Nephron progenitor cell (in vitro differentiated cells): ENCODE measurements at places on chromosomes 3 and 15.

DNA sequence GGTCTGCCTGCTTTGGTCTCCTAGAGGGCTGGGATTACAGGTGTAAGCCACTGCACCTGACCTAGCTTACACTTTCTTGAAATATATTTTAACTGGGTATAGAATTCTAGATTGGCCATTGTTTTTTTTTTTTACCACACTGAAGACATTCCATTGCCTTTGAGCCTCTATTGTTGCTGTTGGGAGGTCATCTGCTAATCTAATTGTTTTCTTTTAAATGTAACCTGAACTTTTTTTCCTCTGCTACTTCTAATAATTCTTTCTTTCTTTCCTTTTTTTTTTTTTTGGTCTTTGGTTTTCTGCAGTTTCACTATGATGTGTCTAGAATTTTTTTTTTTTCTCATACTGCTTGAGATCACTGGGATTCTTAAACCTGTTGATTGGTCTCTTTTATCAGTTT is 28.1 kb downstream of the ERICH6 start:
- no peak for DNase-seq

DNA sequence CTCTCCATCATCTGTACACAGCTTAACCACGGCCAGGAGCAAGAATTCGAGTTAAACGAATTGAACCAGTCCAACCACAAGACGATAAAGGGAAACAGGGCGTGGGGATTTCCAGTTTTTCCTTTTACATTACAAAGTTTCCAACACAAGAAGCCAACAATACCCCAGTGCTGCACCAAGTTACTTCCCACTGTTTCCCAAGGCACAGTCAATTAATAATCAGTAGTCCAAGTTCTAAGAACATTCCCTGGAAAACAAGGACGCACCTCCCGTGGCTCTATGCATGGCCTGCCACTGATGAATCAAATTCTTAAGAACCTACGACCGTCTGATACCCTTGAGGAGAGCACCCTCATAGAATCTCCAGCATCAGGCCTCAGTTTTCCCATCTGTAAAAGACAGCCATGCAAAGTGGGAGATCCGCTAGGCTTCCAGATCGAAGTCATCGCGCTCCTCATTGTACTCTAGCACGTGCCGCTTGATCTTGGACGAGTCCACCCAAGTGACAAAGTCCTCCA is 774 bp downstream of the IMP3 start:
- no peak for DNase-seq

GRCh38 chr3:9205345-9206143 is 43.9 kb downstream of the SRGAP3 start:
- DNase-seq = no peak

DNA sequence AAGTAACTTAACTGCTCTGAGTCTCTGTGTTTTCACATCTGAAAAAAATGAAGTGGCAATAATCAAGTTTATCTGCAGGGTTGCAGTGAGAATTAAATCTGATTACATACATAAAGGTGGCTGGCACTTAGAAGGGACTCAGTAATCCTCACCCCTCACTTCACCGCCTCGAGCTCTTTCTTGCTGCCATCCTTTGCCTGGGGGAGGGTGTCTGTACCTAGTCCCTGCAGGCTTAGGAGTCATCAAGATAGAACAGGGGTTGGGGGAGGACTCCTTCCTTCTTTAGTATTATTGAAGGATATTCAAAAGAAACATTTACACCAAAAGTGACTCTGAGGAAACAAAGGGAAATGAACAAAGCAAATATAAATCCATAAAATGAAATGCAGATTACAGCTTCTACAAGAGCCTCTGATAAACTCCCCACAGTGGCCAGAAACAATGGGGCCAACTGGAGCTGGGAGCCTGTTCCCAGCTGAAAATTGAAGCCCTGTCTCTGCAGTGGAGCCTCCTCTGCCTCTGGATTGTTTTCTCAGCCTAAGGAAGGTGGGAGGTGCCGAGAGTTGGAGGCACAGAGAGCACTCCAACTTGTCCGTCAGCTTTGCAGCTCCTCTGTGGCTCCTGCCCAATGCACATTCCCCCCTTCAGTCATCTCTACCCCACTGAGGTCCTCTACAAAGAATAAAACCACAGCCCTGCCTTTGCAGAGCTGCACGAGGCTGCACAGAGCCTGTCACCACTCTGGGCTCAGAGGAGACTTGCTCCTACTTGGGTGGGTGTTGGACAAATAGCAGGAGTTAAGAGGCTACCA is 41.8 kb downstream of the CRYGS start:
- no peak for DNase-seq

DNA sequence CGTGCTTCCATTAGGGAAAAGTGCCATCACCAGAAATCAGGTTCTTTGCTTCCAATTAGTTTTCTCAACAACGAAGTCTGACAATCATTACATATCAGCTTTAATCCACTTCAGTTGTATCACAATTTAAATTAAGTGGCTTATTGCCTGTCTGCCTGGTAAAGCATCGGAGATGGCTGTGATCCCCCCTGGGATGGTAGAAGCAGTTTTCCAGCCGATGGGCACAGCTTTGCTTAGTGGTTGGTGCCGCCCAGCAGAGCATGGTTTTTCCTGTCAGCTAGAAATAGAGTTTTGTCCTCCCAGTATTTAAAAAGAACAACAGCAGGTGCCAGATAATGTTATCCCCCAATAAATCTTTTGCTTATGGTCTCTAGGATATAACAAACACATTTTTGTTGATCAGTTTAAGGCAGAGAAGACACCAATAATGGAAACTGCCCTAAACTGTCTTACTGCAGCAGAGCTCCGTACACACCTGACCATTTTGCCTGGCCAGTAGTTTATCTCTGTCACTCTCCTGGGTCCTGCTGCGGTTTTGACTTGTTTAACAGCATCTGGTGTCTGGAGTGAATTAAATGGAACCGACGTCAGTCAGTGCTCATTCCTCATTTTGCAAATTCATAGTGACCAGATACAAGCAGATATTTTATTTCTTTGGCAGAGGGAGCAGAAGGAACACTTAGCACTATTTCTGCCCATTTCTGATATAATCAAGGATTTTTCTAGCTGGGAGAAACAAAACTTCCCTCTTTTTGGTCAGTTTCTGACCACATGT is 79.1 kb downstream of the SLC49A4 start:
- DNase-seq = no peak

GRCh38 chr3:30044515-30044914 is 561.9 kb upstream of the TGFBR2 start:
- DNase-seq = no peak

GRCh38 chr3:144774897-144775296 is 803.3 kb downstream of the DIPK2A start:
- no peak for DNase-seq

DNA sequence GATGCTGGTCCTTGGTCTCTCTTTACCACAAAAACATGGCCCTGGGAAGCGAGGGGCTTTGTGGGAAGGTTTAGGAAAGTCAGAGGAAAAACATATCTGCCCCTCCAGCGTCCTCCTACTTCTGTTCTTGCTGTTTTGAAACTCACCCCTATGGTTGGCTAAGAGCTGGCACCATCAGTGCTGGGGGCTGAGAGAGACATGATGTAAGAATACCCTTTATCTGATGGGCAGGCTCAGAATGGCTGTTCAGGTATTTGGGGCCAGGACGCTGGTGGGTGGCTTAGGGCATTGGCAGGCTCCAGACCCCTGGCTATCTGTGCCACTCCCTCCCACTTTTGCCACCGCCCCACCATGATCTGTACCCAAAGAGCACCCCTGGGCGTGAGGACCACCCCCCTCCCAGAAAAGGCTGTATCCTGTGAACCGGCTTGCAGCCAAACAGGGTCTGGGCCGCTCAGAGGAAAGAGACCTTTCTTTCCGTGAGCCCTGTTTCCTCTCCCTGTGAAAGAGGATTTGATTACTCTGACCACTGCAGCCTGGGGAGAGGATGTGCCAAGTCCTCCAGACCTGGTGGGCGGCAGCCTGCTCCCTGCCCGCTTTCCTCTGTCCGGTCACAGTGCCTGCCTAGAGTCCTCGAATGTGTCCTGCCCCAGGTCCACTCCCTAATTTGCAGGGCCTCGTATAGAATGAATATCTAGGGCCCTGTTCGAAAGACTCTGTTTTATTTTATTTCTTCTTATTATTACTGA is 61.3 kb upstream of the SLC6A6 start:
- DNase-seq = no peak

DNA sequence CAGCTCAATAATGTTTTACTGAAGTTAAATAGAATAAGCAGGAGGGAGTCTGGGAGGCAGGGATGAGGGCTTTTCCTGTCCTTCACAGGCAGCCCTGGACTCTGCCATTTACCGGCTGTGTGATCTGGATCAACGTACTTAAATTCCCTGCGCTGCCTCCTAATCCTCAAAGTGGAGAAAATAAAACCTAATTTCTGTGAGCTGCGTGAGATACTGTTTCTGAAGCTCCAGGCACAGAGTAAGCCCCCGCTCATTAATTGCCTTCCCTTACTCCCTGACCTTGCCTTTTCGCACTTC is 278 bp upstream of the PDIA5 start:
- DNase-seq = no peak

DNA sequence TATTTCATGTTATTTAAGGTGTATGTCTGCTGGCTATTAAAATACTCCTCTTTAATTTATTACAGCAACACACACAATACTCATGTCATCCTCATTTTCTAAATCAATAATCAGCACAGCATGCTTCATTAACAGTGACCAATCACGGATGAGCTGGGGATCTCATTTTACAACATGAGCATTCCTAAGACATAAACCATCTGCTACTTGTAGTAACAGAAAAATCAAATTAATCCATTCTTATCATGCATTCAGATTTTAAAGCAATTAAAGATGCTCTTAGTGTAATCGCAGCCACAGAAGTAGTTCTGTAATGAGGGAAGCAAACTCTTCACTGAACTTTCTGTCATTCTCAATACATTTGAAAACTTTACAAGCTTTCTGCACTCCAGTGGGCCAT is 191.1 kb downstream of the TBC1D5 start:
- DNase-seq = no peak

GRCh38 chr3:27093771-27094170 is 275.4 kb downstream of the NEK10 start:
- no peak for DNase-seq

GRCh38 chr3:3170998-3171397 is 8.5 kb downstream of the CRBN start:
- DNase-seq = no peak

DNA sequence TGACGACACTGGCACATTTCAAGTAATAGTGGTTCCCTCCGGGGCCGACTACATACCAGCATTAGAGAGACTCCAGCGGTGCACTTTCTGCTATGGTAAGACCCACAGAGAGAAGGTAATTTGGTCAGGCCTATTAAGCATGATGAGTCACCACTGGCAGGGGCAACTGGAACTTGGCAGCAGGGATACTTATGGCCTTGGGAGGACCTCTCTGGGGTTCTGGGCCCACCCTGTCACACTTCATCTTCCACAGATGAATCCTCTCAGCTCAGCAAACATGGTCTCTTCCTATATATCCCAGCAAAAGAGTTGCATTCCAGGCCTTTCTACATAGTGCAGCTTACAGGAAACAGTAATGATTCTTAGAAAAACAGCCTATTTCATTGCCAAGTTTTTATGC is 88.0 kb downstream of the PIK3R4 start:
- no peak for DNase-seq

GRCh38 chr3:13626915-13627460 is 78.1 kb downstream of the FBLN2 start:
- no peak for DNase-seq

DNA sequence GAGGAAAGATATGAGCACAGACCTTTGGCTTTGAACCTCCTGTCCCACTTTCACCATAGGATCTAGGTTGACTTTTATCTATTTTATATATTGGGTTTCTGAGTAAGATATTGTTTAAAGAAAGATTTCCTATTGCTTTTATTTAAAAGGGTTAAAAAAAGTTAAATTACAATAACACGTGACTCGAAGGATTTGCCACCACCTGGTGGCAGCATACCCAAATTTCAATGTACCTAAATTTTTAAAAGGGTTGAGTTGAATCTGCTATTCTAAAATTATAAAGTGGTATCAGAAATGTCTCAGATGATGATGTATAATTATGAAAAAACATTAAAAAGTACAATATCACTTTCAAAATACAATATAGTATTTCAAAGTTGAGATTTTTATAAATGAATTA is 368.4 kb downstream of the MECOM start:
- no peak for DNase-seq

DNA sequence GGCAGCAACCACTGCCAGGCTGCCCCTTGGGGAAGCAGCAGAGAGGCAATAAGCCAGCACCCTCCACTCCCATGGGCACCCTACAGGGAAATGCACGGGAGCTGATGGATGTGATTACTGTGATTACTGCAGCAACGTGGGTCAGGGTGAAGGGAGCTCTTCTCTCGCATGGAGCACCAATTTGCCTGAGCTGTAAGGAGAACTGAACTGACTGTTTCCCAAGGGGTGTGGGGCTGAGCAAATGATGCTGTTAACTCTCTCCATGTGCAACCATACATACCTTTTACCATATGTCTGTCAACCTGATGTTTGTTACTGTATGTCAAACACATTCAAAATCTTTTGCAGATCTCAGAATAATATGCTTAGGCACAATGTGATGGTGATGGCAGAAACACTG is 680.6 kb downstream of the SQOR start:
- DNase-seq = no peak

GRCh38 chr3:89506462-89507103 is 399.2 kb downstream of the EPHA3 start:
- no peak for DNase-seq

DNA sequence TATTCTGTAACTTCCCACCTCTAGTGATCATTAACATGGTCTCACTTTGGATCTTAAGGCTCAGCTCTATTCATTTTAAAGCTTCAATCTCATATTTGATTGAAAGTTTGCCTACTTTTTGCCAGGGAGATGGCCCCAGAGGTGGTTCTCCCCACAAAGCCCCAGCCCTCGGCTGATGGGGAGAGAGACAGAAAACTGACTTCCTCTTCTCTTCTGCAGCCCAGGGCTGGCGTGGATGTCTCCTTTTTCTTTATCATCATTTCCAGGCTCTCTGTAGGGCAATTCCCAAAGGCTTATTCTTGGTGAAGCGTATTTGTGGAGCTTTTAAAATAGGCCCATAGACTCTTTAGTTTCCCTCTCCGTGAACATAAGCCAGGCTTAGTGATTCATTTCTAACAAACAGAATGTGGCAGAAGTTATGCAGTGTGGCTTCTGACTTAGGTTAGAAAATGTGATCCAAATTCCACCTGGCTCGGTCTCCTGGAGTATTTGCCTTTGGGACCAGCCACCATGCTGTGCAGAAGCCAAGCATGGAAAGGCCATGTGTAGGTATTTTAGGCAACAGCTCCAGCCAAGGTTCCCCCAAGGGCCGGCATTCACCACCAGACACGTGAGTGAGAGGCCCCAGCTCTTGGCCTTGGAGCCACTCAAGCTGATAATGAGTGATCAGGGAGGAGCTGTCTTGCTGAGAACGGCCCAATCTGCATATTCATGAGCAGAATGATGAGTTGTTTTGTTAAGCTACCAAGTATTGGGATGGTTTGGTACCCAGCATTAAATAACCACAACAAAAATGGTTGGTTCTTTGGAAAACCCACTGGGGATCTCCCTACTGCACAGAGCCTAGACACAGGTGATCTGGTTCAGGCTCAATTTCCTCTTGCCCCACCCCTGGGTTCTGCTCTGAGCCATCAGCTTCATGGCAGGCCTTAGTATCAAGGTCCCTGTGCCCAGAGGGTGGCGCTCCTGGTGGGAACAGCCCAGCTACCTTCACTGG is 353.2 kb upstream of the PROK2 start:
- DNase-seq = no peak

GRCh38 chr3:35644451-35644850 is 5.1 kb downstream of the ARPP21 start:
- DNase-seq = no peak

GRCh38 chr15:69798481-69799250 is 299.1 kb downstream of the TLE3 start:
- no peak for DNase-seq
